Spleen (tissue), 13 donors: ENCODE measurements at places on chromosomes 2 and 18.

GRCh38 chr18:36211612-36212065 is 24.3 kb downstream of the MOCOS start:
- peak; percentile 32 for DNase-seq

DNA sequence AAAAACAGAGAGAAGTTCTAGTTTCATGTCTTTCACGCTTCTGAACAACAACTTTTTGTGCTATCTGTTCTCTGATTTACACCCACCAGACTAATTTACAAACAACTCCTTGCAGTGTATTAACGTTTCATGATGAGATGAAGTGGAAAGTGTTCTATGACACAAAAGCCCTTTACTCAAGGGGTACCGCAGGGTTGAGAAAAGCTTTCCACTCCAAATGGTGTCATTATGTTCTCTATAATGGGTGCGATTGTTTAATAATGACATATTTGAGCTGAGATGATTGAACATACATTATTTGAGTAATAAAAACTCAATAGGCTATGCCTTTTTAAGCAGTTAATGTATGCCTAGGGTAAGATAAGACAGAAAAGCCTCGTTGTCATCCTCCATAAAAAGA is 76.3 kb downstream of the ACTR3 start:
- DNase-seq, result no peak

GRCh38 chr2:63661076-63661475 is 72.3 kb downstream of the MDH1 start:
- no peak for DNase-seq

- DNase-seq, result no peak
These were observed 80.3 kb upstream of the SESTD1 start for GRCh38 chr2:179344970-179345369.

DNA sequence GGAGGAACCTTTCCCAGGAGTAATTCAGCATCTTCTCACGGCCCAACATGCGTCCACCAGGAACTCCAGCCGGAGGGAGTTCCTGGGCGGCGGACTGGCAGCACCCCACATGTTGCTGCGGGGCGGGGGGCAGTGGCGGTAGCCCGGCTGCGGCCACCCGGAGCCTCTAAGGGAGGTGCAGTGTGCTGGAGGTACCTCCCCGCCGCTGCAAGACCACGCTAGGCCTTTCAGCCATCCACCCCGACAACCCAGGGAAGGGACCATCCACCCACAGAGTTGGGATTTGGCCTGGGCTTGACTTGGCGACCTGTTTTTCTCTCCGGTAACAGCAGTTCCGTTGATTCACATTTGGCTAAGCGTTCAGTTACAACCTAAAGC is 625 bp downstream of the LYPD6 start:
- no peak for DNase-seq

DNA sequence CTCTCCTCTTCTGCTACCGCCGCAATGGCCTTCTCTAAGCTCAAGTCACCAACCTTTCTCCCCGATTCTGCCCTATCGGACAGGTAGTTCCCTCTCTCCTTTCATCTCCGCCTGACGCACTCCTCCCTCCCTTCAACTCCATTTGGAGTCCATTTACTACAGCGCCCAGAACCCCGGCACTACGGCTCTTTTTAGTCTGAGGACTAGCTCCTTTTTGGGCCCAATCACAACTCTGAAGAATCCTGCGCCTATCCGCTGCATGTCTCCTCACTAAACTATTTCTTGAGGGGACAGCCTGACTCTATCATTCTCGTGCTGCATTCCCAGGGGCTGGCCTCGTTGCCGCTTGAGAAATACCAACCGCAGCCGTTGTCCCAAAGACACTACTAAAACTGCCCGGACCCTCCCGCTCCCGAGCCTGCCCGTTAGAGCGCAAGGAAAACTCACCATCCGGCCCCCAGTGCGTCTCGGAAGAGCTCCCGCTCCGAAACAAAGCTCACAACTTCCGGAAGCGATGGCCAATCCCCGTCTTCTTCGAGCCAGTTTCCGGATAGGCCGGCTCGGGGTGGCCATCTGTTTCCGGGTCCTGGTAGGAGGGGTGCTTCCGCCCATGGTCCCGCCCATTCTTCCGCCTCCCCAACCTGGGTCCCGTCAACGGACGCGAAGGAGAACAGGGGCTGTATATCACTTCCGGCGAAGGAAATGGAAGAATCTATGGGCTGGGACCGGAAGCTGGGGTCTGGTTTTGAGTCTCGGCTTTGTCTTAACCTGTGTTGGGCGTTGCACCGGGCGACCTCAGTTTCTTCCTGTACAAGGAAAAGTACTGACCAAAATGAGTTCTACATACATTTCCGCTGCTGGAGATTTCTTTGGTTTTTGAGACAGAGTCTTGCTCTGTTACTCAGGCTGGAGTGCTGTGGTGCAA is at the start of gene TPRKB:
Gene TPRKB, minus strand, starts transcription at position 491 of the 925 bp plus-strand sequence. CDS start 2,776 bp downstream, outside the sequence.
- peak; percentile 96 for DNase-seq

- DNase-seq, result no peak
These were observed 36.6 kb downstream of the ZDBF2 start for GRCh38 chr2:206311026-206311425.

DNA sequence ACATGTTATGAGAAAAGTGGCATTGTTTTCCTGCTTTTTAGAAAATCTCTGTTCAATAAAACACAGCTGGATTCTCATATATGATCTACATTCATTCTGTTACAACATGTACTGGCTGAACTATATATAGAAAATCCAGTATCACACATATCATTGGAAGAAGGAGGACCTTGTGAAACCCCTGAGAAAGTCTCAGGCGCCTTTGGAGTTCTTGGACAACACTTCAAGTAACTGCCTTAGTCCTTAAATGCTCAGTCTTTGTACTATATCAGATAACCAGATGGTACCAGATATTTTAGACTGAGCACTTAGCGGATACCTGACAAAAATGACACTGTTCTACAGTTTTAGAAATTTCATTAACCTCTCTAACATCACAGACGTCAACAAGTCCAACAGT is 72.2 kb downstream of the ACVR1 start:
- no peak for DNase-seq

DNA sequence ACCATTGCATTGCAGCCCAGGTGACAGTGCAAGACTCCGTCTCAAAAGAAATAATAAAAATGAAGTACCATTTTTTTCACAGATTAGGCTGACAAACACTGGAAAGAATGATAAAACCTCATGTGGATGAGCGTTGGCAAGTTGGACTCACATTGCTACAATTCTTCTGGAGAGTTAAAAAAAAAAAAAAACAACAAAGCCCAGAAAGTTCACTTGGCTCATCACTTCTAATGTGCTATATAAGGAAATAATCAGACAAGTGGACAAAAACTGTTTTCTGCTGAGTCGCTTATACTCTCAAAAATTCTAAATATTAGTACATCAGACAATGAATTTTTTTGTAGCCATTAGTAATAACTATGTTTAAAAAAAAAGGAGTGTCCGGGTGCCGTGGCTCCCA is 38.4 kb downstream of the PKP4 start:
- DNase-seq, result no peak

- peak; percentile 29 for DNase-seq
These were observed 96.5 kb upstream of the HS6ST1 start for GRCh38 chr2:128414946-128415778.

DNA sequence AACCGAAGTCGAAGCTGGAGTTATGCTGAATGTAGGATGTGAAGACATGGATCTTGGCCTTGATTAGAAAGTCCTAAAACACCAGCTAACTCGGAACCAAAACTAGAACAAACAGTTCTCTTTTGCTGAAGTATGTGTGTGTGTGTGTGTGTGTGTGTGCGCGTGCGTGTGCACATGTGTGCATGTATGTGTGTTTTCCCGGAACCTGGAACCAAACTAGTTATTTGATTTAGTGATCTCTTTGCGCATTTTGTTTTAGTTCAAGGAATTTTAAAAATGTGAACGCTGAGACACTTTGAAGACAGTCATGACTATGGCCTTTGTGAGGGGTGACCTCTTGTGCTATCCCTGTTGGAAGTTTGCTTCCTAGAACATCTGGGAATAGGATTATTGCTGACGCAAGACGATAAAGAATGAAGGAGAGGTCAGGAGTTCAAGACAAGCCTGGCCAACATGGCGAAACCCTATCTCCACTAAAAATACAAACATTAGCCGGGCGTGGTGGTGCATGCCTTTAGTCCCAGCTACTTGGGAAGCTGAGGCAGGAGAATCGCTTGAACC is 23.8 kb downstream of the FHL2 start:
- no peak for DNase-seq

- no peak for DNase-seq
These were observed 28.4 kb downstream of the OTX1 start for GRCh38 chr2:63078852-63079606.

- no peak for DNase-seq
These were observed 110.1 kb upstream of the SULT1C3 start for GRCh38 chr2:108129636-108130035.

DNA sequence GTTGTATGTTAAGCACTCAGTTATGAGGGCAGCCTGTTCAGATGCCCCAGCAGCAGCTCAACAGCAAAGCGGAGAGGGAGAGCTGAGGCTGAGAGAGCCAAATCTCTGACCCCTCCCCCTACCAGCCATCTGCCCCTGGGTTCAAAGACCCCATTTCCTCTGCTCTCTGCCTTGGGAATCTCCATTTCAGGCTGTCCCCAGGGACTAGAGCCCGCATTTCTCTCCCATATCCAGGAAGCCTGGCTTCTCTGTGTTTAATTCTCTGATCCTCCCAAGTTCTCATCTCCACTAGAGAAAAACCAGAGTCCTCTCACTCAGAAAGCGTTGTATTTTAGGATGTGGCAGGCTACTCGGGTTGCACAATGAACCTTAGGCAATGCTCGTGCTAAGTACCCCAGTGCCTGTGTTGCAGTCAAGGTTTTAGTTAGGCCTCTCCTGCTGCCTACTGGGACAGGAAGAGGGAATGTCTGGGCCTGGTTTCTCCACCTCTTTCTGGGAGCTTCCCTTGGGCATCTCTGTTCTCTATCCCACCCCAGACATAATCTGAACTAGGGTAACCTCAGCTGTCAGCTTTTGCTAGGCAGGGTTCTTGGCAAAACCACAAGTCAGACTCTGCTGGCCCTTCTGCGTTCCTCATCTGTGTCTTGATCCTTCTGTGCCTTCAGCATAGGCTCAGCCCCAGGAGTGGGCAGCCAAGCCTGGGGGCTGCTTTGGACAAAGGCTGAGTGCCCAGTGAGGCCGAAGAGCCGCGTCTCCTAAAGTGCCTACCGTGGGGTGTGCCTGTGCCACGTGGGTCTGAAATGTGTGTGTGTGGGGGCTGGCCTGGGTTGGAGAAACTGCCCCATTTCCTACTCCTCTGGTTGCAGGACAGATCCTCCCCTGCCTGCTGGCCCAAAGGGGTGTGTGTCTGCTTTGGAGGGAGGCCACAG is 96.8 kb downstream of the STPG4 start:
- no peak for DNase-seq

- peak; percentile 93 for DNase-seq
These were observed 26.6 kb upstream of the NOTO start for GRCh38 chr2:73175663-73176204.

- peak; percentile 86 for DNase-seq
These were observed 115.0 kb downstream of the SPTBN1 start for GRCh38 chr2:54570925-54571694.

DNA sequence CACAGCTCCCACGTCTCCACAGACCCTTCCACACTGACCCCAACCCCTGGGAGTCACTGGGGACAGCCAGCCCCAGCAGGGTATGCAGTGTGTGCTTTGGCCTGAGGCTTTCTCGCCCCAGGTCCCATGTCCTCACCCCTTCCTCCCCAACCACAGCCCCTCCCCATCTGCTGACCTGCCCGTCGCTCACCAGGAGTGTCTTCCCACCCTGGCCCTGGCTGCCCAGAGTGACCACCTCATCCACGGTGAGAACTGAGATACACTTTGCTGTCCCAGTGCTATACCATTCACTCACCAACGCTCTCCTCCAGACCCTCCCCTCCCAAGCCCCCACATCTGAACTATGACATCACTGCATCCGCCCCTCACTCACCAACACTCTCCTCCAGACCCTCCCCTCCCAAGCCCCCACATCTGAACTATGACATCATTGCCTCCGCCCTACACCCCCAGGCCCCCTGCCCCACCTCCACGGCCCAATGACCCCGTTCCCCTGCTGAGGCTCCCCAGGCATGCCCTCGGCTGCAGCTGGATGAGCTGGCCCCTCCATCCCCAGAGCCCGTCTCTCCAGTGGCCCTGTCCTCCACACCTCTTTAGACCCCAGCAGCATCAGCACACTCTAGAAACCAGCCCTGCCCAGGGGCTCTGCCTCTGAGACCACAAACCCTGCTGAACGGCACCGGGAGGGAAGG is 55.2 kb downstream of the ANKMY1 start:
- DNase-seq, result peak; percentile 37

DNA sequence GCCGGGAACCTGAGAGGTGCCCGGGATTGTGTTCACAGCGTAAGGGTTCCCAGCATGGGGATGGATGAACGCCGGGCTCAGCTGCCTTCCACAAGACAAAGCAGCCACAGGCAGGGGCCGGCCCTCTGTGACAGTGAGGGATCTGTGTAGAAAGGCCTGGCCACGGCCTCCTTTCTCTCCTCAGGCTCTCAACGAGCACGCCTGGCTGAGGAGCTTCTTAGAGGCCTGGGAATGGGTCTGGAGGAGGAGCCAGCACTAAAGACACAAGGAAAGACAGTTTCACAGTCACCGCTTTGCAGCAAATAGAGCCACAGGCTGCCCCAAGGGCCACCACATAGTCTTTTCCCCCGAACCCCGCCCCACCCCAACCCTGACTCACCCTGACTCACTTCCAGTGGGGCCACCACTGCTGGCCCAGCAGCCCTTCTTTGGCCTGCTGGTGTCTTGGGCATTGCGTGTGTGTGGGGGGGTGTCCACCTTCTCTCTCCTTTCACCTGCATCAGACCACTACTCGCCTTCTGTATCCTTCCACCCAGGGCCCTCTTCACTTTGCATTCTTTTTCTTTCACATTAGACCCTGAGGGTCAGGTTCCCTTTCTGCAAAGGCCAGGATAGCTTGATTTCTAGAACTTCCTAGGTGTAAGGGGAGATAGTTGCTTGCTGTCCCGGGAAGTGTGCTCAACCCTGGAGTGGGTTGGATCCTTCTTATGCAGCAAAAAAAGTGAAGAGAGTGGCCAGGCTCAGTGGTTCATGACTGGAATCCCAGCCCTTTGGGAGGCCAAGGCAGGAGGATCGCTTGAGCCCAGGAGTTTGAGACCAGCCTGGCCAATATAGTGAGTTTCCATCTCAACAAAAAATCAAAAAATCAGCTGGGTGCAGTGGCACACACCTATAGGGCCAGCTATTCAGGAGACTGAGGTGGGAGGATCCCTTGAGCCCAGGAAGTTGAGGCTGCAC is 19.3 kb upstream of the HPCAL1 start:
- no peak for DNase-seq

- DNase-seq, result no peak
These were observed 50.8 kb upstream of the CHN1 start for GRCh38 chr2:175055993-175056392.
